ENCODE measurements at places on chromosomes 6 and 20.

GRCh38 chr6:124057461-124057860 is 253.8 kb downstream of the NKAIN2 start:
- no peak for DNase-seq

DNA sequence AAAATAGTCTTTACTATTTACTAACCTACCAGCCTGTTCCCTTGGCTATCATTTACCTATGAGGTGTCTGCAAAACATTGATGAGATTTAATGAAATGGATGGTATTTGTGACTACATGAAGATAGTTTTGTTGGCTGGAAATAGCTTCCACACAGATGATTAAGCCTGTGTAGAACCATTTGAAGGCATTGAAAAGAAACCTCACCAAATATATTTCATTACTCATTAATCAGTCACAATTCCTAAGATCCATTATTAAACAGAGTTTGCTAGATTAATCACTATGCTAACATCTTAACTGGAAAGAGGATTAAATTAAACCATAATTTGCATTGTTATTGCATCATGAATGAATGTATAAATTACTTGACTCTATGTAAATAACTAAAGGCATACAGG is 560.3 kb downstream of the BMP2 start:
- no peak for DNase-seq

GRCh38 chr20:35991142-35991771 is 22.9 kb downstream of the CNBD2 start:
- peak; percentile 49 for DNase-seq

GRCh38 chr20:44970243-44970757 is 4.0 kb downstream of the STK4 start:
- no peak for DNase-seq

DNA sequence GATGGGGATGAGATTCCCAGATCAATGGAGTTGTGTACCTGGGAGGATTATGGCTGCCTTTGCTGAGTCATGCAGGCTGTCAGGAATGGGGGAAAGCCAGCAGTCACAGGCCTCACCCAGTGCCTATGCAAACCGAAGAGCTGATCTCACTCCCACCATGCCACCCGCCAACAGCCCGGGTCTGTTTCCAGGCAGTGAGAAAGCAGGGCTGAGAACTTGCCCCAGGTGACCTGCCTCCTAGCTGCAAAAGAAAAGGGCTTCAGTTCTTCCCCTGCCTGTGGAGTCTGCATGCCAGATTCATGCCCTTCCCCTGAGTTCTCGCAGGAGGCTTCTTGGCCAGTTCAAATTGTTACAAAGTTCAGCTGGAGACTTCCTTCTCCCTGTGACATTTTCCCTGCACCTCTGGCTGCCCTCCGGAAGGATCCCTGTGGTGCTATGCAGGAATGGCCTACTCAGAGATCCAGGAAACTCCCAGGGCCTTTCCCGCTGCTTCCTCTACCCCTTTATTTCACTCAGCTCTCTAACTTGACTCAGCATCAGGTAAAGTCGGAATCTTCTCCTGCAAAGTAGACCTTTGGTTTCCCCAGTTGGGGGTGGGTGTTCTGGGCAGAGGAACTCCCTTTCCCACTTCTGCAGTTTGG is 71.5 kb upstream of the B3GAT2 start:
- no peak for DNase-seq

DNA sequence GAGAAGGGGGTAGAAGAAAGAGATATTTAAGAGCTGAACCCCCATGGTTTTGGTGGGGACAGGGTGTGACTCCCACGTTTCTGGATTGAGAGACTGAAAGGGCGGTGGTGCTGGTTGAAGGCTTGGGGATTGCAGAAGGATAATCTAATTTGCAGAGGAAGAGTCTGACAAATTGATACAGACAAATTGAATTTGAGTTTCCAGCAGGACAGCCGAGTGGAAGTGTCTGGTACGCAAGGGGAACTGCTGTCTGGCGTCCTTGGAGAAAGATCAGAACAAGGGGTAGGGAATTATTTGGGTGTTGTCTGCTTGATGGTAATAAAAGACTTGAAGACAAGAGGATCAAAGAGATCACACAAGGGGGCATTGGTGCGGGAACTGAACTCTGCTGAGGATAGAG is 40.5 kb upstream of the MDGA1 start:
- DNase-seq: no peak

DNA sequence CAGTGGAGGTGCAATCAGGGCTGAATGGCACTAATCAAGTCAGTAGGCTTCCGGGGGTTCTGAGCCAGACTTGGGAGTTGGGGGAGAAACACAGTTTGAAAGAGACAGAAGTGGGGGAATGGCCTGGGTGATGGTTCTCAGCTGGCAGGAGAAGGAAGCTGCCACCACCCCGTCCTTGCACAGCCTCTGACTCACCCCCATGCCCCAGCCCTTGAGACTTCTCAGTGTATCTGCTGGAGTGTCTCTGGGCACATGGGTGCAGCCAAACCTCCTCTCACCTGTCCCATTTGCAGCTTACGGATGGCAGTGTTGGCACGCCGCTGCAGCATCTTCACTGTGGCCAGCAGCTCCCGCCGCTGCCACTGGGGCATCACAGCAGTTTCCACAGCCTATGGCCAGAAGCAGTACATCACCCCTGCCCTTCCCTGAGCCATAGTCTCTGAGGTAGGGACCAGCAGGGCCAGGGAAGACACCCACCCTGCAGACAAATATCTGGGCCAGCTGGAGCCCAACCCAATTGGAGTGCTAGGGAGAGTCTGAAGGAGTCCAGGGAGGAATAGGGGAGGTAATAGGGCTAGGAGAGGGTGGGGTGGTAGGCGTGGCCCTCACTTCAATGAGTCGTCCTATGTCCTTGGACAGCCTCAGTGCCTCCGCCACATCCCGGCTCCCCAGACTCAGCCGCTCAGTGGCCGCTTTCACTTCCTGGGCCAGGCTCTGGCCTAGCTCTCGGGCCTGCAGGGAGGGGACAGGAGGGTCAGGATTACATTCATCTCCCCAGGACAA is 11.2 kb downstream of the AARS2 start:
- no peak for DNase-seq

- no peak for DNase-seq
Measured at GRCh38 chr6:119319694-119320093, 29.9 kb downstream of the MAN1A1 start.

DNA sequence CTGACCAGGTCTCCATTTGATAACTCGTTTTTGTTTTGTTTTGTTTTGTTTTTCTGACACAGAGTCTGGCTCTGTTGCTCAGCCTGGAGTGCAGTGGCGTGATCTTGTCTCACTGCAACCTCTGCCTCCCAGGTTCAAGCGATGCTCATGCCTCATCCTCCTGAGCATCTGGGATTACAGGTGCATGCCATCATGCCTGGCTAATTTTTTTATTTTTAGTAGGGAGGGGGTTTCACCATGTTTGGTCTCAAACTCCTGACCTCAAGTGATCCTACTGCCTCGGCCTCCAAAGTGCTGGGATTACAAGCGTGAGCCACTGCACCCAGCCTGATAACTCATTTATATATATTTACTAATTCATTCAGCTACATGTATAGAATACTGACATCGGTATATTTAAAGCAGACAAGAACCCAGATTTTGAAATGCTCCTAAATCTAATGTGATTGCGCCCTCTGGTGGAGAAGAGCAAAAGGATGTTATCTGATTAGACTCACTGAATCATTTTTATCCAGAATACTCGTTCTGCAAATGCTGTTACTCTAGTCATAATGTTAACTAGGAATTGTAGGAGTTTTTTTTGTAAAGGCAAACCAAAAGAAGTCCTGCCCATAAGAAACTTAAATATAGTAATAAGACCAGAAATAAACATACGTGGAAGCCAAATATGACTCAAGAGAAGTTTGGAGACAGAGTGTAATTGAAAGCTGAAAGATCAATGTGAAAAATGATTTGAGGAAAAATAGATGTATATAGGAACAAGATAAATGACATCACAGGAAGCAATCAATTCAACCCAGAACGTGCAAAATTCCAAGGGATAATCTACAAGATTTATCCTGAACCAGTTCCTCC is 5.3 kb upstream of the COL12A1 start:
- peak; percentile 17 for DNase-seq
